Thoracic aorta endothelial cell (primary cell): ENCODE measurements at places on chromosomes 3 and 15. TPM values are rescaled to one million over a fixed set of nuclear protein-coding genes. Genes with fewer than 3 reads are reported as not detected.

The AMT gene
- 0.65 and 0.66 TPM in 2 replicates for total RNA-seq

The SLC22A13 gene
- total RNA-seq: 0.22 and 0.27 TPM in 2 replicates

The SOX14 gene
- not detected in 2 replicates for total RNA-seq

The C3orf80 gene
- not detected in 2 replicates for total RNA-seq

The HACL1 gene
- total RNA-seq: 40.2 and 49.3 TPM in 2 replicates

The TRPC1 gene
- 13.8 and 18.0 TPM in 2 replicates for total RNA-seq

The MED12L gene
- total RNA-seq: 0.57 and 0.66 TPM in 2 replicates

The ISLR gene
- 0.07 and 0.93 TPM in 2 replicates for total RNA-seq

The CCDC39 gene
- total RNA-seq: 0.14 TPM in 1 of 2 replicates, not detected in the other

The CKMT1B gene
- total RNA-seq: not detected in 2 replicates

The HYAL3 gene
- 4.9 and 7.0 TPM in 2 replicates for total RNA-seq

The CHAC1 gene
- total RNA-seq: 3.7 and 5.1 TPM in 2 replicates

The MLF1 gene
- 4.5 and 6.8 TPM in 2 replicates for total RNA-seq

The TMEM45A gene
- 4.6 and 6.4 TPM in 2 replicates for total RNA-seq

The CCR8 gene
- total RNA-seq: not detected in 2 replicates

The LMLN gene
- 6.5 and 8.8 TPM in 2 replicates for total RNA-seq

The LEKR1 gene
- 0.40 and 0.86 TPM in 2 replicates for total RNA-seq

The ERICH6 gene
- not detected in 2 replicates for total RNA-seq

The CHRD gene
- total RNA-seq: 0.07 and 0.13 TPM in 2 replicates

The SERPINI2 gene
- total RNA-seq: not detected in 2 replicates

The SMAD3 gene
- total RNA-seq: 48.9 and 90.6 TPM in 2 replicates

The APH1B gene
- 19.5 and 19.8 TPM in 2 replicates for total RNA-seq
